ENCODE measurements at places on chromosomes 4 and X. TPM values are rescaled to one million over a fixed set of nuclear protein-coding genes. Genes with fewer than 3 reads are reported as not detected.

- DNase-seq: no peak
Measured at GRCh38 chrX:25166145-25166544, 150.4 kb upstream of the ARX start.

- no peak for DNase-seq
Measured at GRCh38 chr4:156638334-156638733, 333.3 kb downstream of the PDGFC start.

DNA sequence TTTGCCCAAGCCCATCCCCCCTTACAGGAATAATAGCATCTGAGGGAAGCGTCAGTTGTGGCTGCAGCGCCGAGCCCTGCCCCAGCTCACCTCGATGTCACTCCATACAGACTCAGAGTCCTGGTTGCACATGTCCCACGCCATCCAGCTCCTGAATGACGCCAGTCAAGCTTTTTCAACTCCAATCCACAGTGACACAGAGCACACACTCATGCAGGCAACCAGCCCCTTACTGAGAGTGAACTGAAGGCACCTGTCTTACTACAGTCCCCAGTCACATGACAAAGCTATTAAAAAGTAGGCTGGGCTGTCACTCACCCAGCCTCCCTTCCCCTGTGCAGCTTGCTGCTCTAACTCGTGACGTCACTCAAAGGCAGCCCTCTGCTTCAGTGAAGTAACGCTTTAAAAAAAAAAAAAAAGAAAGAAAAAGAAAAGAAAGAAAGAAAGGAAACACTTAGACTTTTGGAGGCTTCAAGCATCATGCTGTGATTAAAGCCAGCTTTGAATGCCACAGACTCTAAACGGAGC lies at the start of gene PPARGC1A:
PPARGC1A (minus strand) TSS at position 234 of the 528 bp plus-strand sequence; CDS start at position 144, 90 bp downstream.
- no peak for DNase-seq

- no peak for DNase-seq
Measured at GRCh38 chrX:133881007-133881406, 104.4 kb downstream of the GPC3 start.

DNA sequence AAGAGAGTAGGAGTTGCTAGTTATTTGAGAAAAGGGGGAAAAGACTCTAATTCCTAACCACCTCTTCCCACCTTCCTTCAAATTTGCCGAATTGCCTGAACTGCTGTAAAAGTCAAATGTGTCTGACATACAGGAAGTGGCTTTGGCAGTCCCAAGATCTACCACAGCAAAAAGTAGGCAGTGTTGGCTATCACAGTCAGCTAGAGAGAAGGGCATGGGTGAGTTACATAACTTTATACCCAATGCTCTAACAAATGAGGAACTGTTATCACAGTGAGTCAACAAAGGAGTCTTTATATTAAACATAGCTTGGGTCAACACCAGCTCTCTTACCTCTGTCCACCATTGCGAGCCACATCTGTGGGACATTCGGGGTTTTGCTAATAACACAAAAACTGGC lies 2.4 kb upstream of the MBNL3 start:
- no peak for DNase-seq

GRCh38 chr4:144666539-144667175 lies 20.7 kb downstream of the HHIP start:
- DNase-seq: peak; percentile 57

GRCh38 chr4:60723796-60724195 lies 476.3 kb upstream of the ADGRL3 start:
- DNase-seq: no peak

- DNase-seq: no peak
Measured at GRCh38 chrX:69150281-69150960, 14.8 kb downstream of the PJA1 start.

DNA sequence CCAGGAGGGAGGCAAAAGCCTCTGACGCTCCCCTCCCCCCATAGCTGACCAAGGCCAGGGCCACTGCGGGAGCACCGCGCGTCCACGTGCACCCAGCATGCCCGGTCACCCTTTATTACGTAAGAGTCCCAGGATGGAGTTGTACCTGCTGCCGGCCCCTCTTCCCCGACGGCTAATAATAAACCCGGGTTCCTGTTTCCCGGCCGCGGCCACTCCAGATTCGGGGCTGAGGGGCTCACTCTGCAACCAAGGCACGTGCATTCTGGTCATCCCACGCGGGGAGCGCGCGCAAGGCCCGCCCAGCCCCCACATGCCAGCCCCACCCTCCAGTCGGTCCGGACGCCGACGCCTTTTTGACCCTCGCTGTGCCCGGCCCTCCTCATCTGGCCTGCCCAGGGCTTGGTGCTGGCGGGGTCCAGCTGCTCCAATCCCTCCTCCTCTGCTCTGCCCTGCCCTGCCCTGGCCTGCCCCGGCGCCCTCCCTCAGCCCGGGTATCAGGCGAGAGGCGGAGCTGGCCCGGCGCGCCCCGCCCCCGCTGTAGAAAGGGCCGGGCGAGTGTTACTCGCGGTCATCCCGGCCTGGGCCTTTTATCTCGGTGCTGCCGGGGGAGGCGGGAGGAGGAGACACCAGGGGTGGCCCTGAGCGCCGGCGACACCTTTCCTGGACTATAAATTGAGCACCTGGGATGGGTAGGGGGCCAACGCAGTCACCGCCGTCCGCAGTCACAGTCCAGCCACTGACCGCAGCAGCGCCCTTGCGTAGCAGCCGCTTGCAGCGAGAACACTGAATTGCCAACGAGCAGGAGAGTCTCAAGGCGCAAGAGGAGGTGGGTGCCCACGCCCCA lies 2.6 kb downstream of the MID1IP1 start:
- peak; percentile 64 for DNase-seq

DNA sequence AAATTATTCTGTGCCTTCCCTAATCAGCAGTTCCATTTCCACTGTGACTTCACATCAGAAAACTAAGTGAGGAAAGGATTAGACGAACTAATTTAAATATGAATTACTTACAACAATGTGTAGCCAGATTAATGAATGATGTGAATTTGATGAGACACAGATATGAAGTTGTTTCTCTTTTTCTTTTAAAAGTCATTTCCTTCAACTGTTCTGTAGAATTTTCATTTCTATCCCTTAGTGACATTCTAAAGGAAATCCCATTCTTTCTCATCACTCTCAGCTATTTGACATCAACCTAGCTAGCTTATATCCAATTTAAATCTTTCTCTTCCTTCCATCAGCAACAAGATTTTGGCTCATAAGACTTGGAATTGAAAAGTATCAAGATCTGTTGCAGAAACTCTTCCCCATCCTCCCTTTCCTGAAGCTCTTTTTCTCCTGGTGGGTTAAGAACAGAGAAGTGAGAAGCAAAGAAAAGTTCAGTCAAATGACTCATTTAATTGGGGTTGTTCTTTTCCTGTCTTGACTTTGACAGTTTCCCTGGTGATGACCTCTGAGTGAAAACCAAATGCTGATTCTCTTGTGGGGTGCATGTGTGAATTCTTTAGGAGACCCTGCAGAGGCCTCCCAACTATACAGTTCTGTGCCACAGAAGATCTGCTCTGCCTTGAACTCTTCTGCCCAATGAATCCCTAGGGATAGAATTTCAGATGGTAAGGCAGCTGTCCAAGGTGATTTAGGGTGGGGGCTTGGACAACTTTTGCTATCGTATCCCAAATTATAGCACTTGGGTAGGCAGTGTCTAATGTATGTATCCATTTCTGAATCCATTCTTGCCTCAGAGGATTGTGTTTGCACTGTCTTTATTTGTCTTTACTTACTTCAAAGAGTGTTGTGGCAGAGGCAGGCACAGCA lies 232.5 kb upstream of the GPRIN3 start:
- peak; percentile 83 for DNase-seq

GRCh38 chr4:79547851-79548250 lies 139.8 kb upstream of the GK2 start:
- no peak for DNase-seq

- DNase-seq: no peak
Measured at GRCh38 chr4:180617196-180617595, 1626.0 kb upstream of the TENM3 start.

DNA sequence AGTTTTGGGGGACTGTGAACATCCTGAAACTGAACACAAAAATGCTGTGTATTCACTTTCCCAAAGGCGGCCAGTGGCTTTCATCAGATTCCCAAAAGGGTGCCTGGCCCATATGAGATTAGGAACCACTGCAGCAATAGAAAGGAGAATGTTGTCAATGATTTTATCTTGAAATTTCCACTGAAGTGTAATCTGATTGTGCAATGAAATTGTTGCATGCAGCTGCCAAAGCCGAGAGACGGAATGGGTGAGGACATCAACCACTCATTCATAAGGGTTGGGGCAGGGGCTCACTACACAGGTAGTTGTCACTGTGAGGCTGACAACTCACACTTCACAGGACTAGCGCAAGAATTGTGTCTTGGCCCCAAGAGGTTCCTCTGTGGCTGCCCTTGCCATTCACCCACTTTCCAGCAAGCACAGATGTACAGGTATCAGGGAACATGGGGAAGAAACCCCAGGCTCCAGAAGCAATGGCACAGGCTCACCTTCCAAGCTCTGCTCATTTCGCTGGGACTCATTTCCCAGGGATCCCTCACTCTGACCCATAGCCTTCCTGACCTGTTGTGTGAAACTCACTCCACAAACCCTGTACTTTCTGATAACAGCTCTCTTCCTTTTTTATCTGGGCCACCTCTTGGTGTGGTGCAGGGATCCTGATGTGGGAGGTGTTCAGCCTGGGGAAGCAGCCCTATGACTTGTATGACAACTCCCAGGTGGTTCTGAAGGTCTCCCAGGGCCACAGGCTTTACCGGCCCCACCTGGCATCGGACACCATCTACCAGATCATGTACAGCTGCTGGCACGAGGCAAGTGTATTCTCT lies 48.8 kb downstream of the BMX start:
- no peak for DNase-seq

DNA sequence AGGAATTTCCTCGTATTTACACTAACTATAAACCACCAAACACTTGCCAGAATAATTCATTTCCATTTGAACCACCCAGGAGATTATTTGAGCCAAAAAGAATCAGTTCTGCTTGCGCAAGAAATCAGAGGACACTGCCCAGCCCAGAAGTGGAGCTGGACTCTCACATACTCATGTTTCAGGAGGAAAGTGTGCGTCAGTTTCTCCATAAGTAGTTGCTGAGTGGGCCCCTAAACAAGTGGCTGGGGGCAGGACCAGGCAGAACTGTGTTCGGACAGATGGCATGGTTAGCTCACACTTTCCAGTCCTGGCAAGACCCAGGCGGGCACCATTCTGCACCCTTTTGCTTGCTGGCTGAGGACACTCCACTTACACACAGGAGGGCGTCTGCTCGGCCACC lies 38.8 kb downstream of the BTC start:
- no peak for DNase-seq

- no peak for DNase-seq
Measured at GRCh38 chr4:68406479-68406859, 40.8 kb upstream of the TMPRSS11E start.

DNA sequence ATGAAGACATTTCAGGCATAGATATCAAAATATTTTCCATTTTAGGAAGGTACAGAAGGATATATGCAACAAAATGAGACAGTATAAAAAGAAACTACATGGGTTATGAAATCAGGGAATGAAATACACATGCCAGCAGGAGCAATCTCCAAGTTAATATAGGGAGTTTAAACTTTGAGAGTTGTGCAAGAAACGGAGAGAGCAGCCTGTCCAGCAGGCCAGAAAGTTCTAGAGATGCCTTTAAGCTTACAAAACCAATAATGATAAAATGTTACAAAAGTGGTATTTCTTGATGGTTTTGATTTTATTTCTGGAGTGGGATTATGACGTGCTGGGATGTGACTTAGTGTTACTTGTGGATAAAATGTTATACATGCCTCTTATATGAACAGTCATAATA lies 2047.9 kb downstream of the ARAP2 start:
- no peak for DNase-seq

GRCh38 chr4:122661176-122662160 lies 40.6 kb upstream of the IL21 start:
- DNase-seq: no peak

DNA sequence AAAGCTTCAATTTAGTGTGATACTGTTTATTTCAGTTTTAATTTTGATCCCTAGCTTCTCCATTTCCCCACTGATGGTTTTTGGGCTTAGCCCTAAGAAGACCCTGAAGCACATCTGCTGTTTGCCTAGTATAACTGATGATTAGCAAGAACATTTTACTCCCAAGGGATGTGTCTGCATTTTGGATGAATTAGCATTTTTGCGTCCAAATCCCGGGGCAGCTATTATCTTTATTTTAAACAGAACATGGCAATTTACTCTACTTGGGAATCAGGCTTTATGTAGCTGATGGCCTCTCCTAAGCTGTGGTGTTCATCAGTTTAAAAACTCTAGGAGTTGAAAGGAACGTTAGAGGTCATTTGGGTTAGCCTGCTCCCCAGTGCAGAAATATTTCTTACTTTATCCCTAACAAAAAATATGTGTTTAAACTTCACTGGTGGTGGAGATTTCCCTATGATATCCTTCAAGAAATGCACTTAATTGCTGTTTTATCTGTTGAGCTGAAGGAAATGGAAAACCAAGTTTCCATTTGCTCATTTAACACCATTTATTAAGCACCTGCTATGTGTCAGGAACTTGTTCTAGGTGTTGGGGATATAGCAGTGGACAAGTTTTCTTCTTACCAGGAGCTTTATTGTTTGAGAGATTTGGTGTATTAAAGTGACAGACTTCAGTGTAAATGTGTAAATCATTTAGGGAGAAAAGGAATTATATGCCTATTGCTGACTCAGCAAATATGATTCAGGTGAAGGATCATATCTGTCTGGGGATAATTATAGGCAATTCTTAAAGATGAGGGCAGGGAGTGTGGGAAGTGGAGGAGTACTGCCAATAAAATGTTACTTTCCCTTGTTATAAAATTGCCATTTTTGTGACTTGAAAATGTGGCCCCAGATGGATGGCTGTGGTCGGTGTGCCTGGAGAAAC lies 3.4 kb downstream of the SEPTIN11 start:
- no peak for DNase-seq

GRCh38 chr4:39335566-39335965 lies 30.6 kb downstream of the RFC1 start:
- DNase-seq: no peak

DNA sequence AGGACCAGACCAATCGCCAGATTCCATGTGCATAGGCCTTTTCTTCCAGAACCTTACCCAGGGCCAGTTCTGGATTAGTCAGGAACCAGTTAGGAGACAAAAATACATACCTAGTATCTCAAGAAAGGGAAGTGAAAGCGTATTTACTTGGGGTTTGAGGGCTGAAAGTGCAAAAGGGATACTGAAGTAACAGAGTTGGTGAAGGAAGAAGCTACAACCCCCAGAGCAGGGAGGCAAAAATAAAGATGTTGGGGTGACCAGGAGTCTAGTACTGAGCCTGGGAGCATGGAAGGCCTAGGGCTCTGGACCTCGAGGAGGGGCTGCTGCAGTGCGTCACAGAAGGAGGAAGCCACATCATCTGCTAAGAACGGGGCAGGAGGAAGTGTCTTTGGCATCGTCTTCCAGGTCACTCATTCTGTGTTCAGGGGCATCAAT lies 38.3 kb downstream of the TKTL1 start:
- peak; percentile 76 for DNase-seq

- DNase-seq: no peak
Measured at GRCh38 chr4:54475546-54475945, 182.2 kb upstream of the KIT start.

GRCh38 chrX:30822068-30822681 lies 66.9 kb downstream of the TAB3 start:
- no peak for DNase-seq

Gene BEND2
- not detected for total RNA-seq

Gene H2BW2
- total RNA-seq: not detected

Gene RNF175
- total RNA-seq: 0.20 TPM

Gene CT47A7
- not detected for total RNA-seq

Gene TCEANC
- total RNA-seq: 3.2 TPM

Gene TMEM128
- 16.3 TPM for total RNA-seq

Gene LRCH2
- 15.3 TPM for total RNA-seq

Gene SPANXN4
- total RNA-seq: not detected

Gene CXorf65
- total RNA-seq: not detected

Gene PDE6B
- 7.5 TPM for total RNA-seq

Gene RS1
- total RNA-seq: not detected

Data from lung microvascular endothelial cell (primary cell).